ENCODE measurements at places on chromosomes 6 and 20.

DNA sequence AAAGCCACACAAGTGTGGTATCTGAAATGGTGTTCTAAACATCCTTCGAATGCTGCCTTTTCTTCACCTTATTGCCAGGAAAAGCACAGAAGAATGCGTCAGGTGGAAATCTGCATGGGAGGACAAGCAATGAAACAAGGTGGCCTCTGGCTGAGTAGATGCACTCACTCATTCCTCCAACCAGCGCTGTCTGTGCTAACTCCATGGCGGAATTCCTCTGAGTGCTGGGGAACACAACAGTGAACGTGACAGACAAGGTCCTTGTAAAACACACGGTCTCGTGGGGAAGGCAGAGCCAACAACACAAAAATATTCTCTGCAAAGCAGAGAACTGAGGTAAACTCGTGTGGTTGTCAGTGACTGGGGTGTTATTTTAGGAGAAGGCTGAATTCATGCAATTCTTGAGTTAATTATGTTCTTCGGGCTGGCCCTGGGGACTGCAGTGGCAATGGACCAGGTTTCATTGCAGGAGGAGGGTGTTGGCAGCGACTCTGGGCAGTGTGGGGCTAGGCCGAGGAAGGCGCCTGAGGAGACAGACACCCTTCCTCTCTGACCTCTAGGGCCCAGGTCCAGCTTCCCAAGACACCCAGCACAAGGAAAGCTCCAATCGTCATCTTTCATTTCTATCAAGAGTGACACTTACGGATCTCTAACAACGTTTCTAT is 339.7 kb downstream of the PRKN start:
- no peak for DNase-seq

- no peak for DNase-seq
Measured at GRCh38 chr6:86273936-86274335, 631.2 kb upstream of the SYNCRIP start.

DNA sequence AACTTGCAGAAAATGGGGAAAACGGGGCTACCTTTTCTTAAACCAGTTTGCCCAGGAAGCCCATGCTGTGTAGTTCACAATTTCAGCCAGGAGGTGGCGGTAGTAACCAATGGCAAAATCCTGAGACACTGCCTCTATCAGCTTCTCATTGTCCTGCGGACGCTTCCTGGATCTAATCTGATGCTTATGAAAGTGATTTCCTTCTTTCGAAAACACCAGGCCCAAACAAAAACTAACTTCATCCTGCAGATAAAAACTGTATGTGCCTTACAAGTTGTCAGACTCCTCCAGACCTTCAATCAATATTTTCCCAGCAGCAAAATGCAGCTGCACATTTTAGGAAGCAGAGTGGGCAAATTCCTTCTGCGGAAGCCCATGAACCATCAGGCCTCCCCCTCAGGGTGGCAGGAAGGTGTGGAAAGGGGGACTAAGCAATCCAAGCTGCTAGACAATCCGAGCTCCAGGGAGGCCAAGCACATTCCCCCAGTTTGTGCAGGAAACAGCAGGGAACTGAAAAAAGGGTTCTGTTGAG is 88.5 kb downstream of the LY86 start:
- DNase-seq = peak; percentile 37

DNA sequence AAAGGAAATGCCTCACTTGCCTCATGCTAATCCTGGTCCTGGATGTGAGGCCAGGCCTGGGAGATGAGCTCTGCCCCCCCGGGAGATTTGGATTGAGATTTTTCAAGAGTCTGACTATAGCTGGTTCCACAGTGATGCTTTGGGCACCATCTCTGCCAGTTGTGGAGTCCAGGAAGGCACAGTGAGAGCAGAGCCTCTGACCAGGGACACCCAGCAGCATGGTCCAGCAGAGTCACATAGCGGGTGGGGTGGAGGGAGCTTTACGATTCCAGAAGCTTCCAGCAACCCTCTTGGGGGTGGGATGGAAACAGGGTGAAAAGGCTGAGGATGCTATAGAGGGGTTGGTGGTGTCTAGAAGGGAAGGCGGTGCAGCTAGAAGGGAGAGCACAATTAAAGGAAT is 8.7 kb downstream of the SLC32A1 start:
- no peak for DNase-seq

DNA sequence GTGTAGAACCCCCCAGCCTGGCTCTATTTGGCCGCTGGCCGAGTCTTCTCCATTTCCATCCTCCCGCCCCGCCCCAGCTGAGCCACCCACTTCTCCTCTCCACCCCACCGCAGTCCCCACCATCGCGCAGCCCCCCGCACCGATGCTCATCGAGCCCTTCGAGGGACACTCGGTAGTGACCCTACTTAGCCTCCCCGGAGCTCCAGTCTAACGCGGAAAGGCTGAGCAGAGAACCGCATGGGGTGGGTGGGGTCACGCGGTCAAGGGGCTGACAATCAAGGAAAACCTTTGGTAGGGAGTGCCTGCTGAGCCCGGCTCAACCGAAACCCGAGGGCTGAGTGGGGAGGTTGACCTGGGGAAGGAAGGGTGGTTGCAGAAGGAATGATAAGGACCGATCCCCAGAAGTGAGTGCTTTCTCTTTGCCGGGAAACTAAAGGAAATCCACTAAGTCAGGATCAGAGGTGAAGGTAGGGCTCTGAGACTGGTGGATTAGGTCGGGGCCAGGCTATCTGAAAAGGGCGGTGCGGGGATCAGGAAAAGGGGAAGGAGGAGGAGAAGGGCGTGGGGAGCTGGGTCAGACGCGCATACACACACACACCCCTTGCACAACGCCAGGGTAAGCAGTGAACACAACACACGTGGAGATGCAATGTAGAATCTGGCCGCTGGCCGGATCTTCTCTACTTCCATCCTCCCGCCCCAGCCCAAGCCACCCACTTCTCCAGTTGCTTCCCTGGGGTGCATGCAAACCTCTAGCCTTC is 49.8 kb downstream of the CPXM1 start:
- DNase-seq = no peak
